Activated B cell treated with CpG ODN at 0.5 μM for 24 hours (primary cell): ENCODE measurements at places on chromosomes 2 and 18. TPM values are rescaled to one million over a fixed set of nuclear protein-coding genes. Genes with fewer than 3 reads are reported as not detected.

The BCL2 gene
- 125 and 145 TPM in 2 replicates for total RNA-seq

The KYNU gene
- total RNA-seq, result 43.8 and 48.0 TPM in 2 replicates

The MOGAT1 gene
- not detected in 2 replicates for total RNA-seq

The RGPD8 gene
- 16.4 and 26.6 TPM in 2 replicates for total RNA-seq

GRCh38 chr18:61655630-61656029 lies 237.2 kb downstream of the RNF152 start:
- no peak for DNase-seq

DNA sequence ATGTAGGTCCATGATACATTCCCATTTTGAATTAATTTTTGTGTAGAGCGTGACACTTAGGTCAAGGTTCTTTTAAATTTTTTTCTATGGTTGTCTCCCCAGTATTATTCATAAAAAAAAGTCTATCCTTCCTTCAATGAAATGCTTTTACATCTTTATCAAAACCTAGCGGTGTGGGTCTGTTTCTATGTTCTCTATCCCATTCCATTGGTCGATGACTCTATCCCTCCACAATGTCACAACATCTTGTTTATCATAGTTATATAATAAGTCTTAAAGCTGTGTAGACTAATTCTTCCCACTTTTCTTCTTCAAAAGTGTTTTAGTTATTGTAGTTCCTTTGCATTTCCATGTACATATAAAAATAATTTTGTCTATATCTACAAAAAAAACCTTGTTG lies 47.2 kb upstream of the GPR17 start:
- no peak for DNase-seq

GRCh38 chr18:77199707-77200106 lies 49.9 kb upstream of the GALR1 start:
- DNase-seq, result no peak

DNA sequence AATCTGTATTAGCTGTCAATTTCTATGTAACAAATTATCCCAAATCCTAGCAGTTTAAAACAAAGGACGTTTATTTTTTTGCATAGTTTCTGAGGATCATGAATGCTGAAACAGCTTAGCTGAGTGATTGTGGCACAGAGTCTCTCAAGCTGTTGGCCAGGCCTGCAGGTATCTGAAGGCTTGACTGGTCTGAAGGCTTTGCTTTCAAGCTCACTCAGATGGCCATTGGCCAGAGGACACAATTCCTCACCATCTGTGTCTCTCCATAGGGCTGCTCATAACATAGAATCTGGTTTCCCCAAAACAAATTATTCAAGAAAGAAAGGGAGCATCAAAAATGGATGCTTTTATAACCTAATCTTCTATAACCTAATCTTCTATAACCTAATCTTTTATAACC lies 33.7 kb downstream of the UNC80 start:
- no peak for DNase-seq

GRCh38 chr2:54384301-54385203 lies 71.6 kb upstream of the SPTBN1 start:
- DNase-seq, result no peak

- no peak for DNase-seq
These were observed 529.1 kb upstream of the MEX3C start for GRCh38 chr18:51726614-51727013.

DNA sequence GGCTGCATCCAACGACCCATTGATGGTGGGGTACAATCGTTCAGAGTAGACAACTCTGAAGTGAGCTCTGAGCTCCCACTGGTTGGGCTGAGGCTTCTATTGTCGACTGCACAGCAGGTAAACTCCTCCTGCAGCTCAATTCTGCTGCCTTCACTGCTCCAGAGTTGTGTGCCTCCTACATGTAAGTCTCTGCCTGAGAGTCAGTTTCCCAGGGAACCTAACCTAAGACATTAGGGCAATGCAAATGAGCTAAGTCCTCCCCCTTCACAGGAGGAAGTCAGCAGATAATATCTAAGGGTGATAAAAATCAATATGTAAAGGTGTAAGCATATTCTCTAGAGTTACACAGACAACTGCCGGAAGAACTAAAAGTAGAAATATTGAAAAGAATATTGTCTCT lies 22.5 kb upstream of the ACYP2 start:
- no peak for DNase-seq

- DNase-seq, result no peak
These were observed 109.1 kb downstream of the SMAD2 start for GRCh38 chr18:47821314-47821713.

DNA sequence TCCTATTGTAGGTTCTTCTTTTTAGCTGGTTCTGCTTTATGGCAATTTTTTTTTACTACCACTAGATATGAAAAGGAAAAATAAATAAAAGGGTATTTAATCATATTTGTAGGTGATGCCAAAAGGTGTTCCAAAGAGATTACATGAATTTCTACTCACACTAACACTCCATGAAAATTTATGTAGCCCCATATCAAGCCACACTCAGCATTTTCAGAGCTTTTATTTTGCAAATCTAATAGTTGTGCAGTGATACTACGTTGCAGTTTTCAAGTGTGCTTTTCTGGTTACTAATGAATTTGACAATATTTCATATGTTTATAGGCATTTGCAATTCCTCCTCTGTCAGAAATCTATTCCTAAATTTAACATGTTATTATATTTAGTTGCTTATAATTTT lies 363.9 kb upstream of the TMEFF2 start:
- DNase-seq, result no peak
